SW480 (cell line): ENCODE measurements at places on chromosomes 2 and 18.

DNA sequence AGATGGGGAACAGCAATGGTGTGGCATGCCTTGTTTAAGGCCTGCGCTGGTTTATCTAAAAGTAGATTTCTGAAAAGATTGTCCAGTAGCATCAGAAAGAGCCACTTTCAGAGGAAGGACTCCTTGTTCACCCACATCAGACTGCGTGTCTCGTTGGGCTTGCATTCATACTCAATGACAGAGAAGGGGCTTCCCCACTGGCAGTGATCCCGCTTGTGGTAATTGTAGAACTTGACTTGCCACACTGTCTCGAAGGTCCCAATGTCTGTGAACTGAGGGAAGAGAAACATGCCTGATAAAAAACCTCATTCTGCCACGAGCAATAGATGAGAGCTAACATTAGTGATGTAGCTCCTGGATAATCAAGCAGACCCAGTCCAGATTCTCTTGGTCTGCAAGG is 26.0 kb downstream of the CNRIP1 start:
- DNase-seq: no peak

DNA sequence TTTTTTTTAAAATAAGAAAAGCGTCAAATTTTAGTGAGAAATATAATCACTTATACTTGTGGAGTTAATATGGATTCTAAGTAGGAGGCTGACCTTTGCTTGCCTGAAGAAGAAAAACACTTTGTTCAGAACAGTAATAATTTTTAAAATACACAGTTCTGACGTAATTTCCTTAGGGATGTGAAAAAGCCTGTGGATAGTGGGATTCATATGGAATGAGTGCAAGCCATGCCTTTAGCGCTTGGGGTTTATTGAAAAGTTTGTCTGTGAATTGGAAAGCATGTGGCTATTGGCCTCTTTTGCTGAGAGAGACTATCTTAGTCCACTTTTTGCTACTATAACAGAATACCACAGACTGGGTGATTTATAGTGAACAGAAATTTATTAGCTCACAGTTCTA is 151.3 kb downstream of the CCDC85A start:
- no peak for DNase-seq

- DNase-seq: no peak
Measured at GRCh38 chr2:183229386-183229785, 105.1 kb downstream of the NUP35 start.

GRCh38 chr2:73730810-73731209 is 6.3 kb downstream of the TPRKB start:
- no peak for DNase-seq

DNA sequence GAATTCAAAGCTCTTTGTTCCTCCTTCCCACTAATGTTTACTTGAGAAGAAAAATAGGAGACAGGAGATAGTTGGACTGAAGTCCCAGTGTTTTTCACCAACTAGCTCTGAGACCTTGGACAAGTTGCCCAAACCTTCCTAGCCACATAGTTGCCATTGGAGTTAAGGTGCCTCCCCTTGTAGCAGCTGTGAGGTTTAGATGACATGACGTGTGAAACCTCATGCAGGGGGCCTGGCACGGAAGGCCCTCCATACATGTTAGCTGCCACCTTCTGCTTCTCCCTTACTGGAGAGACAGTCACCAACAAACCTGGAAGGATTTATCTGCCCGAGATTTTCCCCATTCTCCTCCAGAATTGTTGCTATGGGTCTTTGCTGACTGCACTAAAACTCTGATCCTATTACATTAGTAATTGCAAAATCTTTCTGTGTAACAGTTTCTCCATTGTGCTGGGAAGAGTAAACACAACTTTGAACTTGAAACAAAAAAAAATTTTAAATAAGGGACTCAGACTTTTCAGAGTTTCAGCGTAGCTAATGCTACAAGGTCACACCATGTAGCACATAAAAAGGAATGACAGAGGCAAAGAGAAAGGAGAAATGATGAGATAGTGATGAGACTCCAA is 23.8 kb upstream of the CABYR start:
- no peak for DNase-seq

- DNase-seq: no peak
Measured at GRCh38 chr18:11516751-11517503, 92.5 kb upstream of the SLC35G4 start.

GRCh38 chr2:72963423-72964145 is 46.3 kb downstream of the EMX1 start:
- no peak for DNase-seq
